ENCODE measurements at places on chromosomes 12 and 14.

DNA sequence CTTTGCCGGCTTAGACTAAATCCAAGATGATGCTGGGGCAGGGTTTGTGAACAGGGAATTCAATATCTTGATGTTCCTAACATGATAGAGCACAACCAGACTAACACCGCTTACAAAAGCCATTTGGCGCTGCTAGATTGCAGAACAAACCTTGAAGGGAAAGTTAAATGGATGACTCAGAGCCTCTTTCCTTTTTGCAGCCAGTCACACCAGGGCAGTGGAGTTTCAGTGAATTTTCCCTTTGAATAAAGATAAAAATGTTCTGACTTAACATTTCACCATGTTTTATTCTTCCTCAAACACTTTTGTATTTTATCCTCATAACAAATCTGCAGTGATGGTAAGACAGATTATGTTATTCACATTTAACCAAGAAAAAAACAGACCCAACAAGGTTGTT, 47.3 kb downstream of the PDE6H start:
- DNase-seq: no peak

DNA sequence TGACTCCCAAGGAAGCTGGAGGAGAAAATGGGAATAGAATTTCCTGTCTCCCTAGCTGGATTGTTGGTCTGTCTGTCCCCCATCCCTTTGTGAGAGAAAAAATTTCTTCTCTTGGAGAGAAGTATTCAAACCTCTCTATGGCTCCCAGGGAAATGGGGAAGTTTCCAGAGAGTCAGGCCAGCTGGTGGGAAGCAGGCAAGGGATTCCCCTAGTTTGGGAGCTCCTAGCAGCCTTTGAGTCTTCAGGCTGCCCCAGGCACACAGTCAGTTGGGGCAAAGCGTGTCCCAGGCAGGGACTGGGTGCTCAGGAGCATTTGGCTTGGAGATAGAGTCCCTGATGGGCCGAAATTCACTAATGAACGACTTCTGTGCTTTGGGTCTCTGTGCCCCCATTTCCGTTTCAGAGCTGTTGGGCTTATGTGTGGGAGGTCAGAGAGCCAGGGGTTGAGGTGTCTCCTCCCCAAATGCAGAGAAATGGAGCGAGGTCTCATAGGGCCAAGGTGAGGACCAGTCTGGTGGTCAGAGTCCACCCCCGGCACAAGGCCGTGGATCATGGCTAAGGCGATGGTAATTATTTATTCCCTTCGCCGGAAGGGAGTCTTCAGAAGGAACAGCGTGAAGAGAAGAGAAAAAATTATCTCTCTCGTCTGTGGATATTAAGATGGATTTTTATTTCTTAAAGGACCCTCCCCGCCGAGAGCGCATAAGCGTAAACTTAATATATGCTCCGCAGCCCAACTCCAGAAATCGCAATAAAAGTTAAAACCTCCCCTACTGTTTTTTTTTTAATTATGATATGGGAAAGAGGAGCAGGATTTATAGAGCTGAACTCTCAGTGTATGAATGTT, 6.6 kb upstream of the HOXC9 start:
- no peak for DNase-seq

- DNase-seq: no peak
These were observed 175.5 kb downstream of the PTPRO start for GRCh38 chr12:15497671-15498292.

DNA sequence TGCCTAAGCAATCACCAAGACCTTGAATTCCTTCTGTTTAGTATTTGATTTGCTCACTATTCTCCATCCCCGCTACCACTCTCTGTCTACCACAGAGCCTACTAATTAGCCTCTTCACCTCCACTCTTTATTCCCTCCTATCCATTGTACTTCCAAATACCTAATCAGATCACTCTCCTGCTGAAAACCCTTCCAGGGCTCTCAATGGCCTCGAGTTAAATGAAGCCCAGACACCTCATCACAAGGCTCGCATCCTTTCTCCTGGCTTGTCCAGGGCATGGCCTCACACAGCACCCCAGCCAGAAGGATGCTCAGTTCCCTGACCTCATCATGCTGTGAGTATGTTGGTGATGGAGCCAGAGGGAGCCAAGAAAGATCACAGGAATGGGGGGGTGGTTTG, 71.4 kb upstream of the PRMT8 start:
- no peak for DNase-seq

GRCh38 chr12:96495841-96496545, 6.6 kb downstream of the CFAP54 start:
- DNase-seq: no peak

GRCh38 chr14:99502989-99503421, 21.8 kb downstream of the CCNK start:
- DNase-seq: peak; percentile 25

GRCh38 chr12:125329239-125330102, 264.2 kb downstream of the AACS start:
- no peak for DNase-seq

DNA sequence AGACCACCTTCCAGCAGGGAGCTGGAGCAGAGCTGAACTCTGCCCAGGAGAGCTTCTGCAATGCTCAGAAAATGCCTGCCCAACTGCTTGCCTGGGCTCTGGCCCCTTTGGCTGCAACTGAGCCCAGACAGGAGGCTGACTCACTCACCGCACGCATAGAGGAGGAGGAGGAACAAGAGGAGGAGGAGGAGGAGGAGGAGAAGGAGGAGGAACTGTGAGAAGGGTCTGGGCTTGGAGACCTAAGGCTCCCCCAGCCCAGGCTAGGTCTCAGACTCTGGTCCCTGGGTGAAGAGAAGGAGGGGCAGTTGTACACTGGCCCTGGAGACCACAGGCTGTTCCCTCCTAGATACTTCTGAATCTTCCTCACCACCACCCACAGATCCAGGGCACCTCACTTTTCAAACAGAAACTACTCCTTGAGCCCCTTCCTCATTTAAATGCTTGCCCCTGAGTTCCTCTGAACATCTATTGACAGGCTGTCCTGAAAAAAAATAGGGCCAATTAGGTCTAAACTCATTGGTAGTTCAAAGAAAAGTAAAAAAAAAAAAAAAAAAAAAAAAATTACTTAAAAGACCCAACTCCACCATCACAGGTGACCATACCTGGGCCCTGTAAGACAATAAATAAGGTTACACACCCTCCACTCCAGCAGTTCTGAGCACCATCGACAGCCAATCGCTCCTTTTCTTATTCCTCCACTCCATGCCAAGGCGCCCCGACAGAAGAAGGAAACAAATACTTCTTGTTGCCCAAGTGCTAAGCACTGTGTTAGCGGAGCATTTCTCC, 674 bp downstream of the VDR start:
- DNase-seq: no peak
